ENCODE measurements at places on chromosomes 1 and 21. TPM values are rescaled to one million over a fixed set of nuclear protein-coding genes. Genes with fewer than 3 reads are reported as not detected.

GRCh38 chr1:48572646-48573258 lies 100.7 kb upstream of the SPATA6 start:
- no peak for DNase-seq

- DNase-seq: no peak
These were observed 181.2 kb upstream of the SNX7 start for GRCh38 chr1:98480271-98480670.

GRCh38 chr1:29970747-29971325 lies 734.5 kb downstream of the PTPRU start:
- DNase-seq: no peak

GRCh38 chr1:178311164-178311563 lies 185.6 kb downstream of the CLEC20A start:
- no peak for DNase-seq

GRCh38 chr1:38608202-38608864 lies 251.2 kb downstream of the RRAGC start:
- DNase-seq: peak; percentile 20

- DNase-seq: no peak
These were observed 29.5 kb downstream of the TLCD4 start for GRCh38 chr1:95146637-95147036.

GRCh38 chr1:167984886-167985489 lies 48.1 kb upstream of the MPC2 start:
- no peak for DNase-seq

DNA sequence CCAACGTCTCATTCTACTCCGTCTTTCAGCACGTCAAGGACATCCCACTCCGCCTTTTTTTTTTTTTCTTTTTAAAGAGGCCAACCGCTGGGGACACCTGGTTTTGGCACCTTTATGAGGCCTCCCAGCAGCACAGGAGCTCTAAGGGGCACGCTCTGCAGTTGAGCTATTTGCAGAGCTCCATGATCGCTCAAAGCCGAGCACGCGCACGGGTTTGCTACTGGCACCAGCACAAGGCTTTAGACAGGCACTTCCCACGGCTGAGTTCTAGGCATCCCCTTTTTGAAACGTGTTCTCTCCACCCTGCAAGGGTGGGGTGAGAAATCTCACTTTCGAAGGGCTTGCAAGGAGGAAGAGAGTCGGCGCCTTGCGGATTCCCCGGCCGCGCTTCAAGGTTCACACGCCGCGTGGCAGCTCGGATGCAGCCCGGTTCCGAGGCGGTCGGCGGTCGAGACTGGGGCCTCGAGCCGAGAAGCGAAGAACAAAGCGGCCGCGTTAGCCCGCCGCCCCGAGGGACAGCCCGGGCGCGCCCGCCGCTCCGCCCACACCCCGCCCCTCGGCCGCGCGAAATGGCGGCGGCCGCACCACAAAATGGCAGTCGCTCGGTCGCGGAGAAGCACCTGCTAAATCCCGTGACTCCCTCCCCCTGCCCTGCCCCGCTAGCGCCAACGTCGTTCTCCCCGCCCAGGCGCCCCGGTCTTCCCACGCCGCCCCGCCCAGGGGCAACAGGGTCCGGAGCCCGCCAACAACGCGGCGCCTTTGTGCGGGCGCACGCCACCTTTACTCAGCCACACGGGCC lies 12.9 kb upstream of the SPEN start:
- peak; percentile 84 for DNase-seq

NBPF15 gene
- 26.0 TPM for polyA plus RNA-seq

DMBX1 gene
- not detected for polyA plus RNA-seq

SV2A gene
- 0.91 TPM for polyA plus RNA-seq

CNKSR1 gene
- polyA plus RNA-seq: 2.9 TPM

SCCPDH gene
- polyA plus RNA-seq: 5.0 TPM

TDRD5 gene
- polyA plus RNA-seq: not detected

CPT2 gene
- 32.2 TPM for polyA plus RNA-seq

Data from CD4-positive, CD25-positive, alpha-beta regulatory T cell (primary cell).